Effector CD8-positive, alpha-beta T cell (primary cell): ENCODE measurements at places on chromosomes 2 and 18.

DNA sequence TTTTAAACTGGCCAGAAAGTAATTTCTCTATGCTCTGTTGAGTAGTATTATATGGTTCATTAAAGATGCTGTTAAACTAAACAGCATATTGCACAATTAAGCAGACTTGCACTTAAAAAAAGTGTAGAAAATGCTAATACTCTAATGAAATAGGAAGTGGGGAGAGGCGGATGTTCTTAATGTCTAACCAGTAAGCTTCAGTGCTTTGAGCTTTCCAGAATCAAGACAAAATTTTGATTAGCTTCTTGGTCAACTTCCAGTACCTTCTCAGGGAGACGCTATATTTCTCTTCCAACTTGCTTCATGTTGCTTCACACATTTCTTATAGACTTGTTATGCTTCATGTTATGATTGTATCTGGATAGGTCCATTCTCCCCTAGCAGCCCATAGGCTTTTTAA is 89.1 kb downstream of the MAP2 start:
- DNase-seq = no peak

- DNase-seq = no peak
Measured at GRCh38 chr2:64350996-64351395, 103.0 kb upstream of the LGALSL start.

DNA sequence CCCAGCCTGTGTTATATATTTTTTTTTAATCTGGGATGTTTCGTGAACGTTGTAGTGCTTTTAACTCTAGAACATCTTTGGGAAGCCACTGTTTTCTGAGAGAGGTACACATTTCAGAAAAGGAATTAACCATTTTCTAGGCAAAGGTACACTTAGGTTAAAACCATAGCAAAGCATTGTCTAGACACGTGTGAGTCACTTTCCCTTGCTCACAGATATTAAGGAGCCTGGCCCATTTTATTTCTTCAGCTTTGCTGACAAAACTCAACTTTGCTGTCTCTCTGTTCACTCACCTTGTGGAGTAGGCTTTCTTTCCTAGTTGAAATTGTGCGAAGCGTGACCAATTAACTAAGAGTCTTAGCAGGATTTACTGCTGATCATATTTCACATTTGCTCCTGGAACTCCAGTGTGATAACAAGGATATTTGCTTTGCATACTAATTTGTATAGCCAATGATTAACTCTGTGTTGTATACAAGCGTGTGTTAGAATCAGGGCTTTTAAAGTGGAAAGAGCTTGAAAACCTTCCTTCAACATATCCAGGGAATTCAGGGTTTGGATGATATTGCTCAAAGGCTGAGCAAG is 215.0 kb upstream of the AGAP1 start:
- DNase-seq = no peak

DNA sequence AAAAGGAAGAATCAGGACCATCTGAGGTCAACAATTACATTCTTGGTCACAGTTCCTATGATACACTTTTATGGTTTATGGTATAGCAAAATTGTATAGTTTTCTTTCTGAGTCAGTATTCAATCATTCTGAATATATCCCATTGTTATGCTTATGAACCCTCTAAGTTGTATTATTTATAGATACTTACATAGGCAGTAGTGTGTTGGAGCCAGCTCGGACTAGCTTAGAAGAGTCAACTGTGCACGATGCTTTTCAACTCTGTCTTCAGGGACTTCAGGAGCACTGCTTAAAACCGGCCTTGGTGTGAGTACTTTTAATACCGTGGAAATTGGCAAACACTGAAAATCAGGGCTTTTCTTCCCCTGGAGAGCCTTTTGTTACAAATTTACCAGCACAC is 215.7 kb downstream of the IKZF2 start:
- no peak for DNase-seq

DNA sequence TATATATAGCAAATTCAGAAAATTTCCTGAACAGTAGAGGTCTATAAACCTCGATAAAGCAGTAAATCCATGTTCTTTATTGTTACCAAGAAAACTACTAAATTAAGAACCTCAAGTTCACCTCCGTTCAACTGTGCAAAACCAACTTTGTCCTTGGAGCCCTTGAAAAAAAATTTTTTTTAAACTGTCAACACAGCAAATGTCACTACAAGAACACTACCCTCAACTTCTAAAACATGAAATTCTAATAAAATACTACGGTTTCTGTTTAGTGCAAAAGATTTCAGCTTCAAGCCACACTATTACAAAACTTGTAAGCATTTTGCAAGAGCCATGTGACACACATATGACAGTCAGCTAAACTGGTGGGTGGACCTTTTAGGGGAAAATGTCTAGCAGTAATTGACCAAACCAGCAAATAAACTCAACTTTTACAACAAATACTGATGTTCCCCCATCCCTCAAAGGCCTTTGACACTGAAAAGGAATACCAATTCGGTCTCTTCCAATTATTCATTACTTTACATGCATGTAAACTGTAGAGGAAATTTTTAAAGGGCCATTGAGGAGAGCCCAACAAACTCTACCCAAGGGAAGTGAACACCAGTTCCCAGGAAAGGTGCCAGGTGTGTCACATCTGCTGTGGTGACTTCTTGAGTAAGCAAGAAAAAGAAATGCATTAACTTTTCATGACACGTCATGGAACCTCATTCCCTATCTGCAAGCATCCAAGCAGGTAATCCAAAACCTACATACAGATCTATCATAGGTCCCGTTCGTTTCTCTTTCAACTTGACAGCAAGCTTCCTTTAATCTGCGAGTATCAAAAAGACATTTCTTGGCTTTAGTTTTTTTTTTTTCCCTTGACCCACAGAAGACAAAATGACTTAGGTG is 1.4 kb downstream of the RAB1A start:
- DNase-seq = no peak

DNA sequence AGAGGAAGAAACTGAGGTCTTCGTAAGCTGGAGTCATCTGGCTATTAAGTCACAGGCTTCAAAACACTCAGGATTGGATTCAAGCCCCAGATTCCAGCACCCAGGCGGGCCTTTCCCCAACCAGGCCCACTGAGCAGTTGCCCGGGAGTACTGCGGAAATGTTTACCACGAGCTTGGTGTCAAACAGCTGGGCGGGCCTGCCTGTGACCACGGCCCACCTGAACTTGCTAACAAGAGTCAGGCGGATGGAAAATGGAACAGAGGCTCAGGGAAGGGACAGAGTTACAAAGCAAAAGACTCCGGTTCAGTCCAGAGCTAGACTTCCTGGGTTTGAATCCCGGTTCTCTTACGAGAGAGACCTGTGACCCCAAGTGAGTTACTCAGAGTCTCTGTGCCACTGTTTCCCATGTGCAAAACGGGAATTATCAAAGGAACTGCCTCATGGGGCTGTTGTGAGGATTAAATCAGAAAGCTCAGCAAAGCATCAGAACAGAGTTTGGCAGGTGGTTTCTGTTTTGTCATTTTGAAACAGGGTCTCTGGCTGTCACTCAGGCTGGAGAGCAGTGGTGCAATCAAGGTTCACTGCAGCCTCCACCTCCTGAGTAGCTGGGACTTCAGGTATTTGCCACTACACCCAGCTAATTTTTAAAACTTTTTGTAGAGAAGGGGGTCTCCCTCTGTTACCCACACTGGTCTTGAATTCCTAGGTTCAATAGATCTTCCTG is 49.0 kb upstream of the TFCP2L1 start:
- no peak for DNase-seq

DNA sequence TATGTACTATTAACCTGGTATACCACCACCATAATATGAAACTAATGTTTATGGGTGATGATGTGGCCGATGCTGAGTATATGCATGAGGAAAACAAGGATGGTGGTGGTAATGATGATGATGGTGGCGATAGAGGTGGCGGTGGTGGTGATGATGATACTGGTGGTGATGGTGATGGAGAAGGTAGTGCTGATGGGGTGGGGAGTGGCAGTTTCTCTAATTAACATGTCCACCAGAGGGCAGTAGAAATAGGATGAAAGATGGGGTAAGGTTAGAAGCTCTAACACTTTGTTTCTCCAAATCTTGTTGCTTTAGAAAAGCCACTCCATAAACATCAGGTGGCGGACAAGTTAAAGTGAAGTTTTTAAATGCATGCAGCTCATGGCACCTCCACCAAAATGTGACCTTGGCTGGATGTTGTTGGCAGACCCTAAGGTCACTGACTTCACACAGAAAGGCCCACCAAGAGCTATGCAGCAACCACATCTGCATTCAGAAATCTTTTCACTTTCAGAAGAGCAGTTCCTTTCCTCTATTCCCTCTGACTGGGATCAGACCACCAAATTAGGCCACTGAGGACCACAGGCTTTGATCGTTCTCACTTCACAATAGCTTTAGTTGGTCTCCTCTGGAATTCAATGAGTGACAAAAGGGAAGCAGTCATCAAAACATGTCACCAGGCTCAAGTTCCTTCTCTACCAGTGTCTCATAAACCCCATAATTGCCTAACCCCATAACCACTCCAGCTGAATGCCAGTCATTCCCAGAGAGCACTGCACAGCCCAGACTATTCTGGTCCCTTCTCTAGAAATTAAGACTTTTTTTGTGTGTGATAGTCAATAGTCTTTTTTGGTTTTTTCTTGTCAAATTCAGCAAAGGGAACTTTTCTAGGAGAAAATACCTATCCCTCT is 7.5 kb upstream of the BCL11A start:
- DNase-seq = no peak

DNA sequence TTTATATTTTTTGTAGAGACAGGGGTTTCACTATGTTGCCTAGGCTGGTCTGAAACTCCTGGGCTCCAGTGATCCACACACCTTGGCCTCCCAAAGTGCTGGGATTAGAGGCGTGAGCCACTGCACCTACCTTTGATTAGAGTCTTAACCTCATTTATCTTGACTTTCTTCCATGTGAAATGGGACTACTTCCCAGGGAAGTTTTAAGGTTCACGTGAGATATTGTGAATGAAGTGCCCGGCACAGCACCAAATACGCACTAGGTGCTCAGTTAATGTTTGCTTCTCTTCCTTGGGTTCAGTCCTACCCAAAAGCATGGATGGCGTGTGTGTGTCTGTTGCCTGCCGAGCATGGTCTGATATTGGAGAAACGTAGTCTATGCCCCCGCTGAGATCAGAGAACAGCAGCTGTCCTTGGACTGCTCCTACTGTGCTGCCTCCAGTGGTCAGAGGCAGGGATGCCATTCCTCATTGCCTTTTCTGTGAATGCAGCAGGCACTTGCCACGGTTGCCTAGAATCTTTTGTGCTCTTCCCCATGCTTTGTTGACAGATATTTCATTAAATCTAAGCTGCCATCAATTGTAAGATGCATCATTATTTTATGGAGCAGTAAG is 12.3 kb upstream of the TFCP2L1 start:
- no peak for DNase-seq

DNA sequence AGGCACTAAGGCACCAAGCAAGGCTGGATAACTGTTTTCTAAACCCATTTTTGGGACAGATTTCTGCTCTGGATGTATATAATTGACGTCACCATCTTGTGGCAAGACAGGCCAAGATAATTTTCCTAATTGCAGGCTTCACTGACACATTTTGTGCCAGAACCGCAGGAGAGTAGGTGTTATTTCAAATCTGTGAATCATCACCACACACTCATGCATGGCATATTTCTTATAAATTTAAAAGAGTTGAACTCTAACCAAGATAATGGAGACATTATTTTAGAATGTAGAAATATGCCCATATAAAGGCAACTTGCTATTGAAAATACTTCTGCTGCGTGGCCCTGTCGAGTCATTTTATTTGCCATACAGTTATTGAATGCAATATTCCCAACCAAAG is 68.3 kb upstream of the ACYP2 start:
- DNase-seq = no peak

- no peak for DNase-seq
Measured at GRCh38 chr2:229170171-229170570, 100.9 kb downstream of the PID1 start.
